ENCODE measurements at places on chromosomes 13 and 19.

DNA sequence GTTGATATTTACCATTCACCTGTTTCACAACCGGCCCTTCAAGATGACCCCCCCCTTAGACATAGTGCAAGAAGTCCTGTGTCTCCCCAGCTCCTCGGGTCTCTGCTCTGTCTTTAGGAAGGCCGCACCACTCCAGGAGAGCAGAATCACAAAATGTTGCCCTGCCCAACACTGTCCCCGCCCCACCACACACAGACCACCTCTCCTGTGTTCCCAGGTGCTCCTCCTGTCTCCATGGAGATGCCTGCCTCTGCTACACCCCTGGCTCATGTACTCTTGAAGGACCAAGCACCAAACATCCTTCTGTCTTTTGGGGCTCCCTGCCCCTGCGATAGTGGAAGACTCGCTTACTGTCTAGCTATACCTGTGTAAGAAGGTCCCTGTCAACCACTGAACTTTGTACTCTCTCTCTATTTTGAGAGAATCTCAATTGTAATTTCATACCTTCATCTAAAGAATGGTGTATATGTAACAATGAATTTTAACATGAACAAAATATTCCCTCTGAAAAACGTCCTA lies 9.6 kb upstream of the TNFRSF19 start:
- DNase-seq, result no peak

GRCh38 chr19:23558541-23558940 lies 128.5 kb downstream of the ZNF675 start:
- no peak for DNase-seq

DNA sequence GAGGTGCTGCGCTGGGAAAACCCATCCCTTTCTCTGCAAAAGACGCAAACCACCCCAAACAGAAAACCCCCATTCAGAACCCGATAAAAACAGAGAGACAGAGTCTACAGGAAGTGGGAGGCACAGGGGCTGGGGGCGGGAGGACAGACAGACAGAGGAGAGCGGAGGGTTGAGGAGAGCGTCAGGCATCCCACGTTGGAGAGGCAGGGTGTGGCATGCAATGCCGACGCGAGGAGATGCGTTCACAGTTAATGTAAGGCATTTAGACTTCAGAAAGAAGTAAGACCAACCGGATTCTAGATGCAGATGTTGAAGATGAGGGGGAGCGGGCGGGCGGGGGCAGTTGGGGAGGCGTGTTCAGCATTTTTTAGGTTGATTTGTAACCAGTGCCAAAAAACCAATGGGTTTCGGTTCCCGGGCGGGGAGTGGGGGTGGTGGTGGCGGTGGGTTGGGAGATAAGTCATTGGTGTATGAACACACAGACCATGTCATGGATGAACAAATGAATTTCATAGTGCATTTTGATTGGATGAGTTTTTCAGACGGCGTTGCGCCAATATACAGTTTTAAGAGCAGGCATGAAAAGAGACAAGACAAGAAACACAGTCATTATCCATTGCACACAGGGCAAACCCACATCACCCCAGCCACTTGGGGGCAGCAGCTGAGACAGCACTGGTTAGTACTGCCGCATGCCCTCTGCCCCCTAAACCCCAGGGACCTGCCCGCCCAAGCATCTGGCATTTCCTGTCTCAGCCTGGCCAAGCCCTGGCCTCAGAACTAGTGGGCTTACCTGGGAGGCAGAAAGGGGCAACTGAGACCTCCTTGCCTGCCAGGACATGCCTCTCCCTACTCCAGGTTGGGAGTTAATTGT lies 91.3 kb downstream of the IER2 start:
- DNase-seq, result no peak

DNA sequence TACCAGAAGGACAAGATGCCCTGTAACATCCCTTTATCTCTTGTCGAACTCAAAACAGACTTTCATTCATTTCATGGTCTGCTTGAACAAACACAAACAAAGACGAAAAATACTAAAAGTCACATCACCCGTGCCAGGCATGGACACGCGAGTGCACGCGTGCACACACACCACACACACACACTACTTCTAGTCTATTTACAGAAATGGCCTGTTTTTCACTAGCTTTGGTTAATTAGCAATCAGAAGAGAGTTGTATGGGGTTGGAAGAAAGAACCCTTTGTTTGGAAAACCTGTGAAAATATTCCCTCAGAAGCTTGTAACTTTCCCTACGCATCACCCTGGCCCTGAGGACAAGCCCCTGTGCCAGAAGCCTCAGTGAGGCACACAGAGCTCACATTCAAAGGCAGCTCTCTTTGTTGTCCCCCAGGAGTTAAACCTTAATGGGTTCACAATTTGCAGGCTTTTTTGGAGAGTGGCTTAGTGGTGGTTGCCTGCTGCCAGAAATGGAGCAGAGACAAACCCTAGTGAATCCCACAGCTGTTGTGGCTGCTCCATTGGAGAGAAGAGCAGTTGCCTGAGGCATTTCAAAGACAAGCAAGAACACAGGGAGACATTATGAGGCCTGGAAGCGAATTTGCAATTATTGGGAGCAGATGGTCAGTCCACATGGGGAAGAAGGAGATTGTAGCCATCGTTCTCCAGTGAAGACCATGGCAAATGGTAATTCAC lies 55.9 kb downstream of the STARD13 start:
- no peak for DNase-seq

DNA sequence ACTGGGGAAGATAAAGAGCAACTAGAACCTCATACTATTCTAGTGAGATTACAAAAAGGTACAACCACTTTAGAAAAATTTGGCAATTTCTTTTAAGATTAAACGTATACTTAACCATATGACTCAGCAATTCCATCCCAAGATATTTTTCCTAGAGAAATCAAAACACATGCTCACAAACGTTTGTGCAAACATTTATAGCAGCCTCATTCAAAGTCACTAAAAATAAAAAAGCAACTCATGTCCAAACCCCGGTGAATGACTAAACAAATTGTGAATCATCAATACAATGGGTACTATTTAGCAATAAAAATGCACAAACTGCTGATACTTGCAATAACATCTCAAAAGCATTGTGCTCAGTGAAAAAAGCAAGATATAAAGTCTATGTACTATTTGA lies 121.5 kb downstream of the FRY start:
- no peak for DNase-seq

- DNase-seq, result no peak
Observed at GRCh38 chr13:74229242-74229641, 95.0 kb upstream of the KLF12 start.

GRCh38 chr13:45626731-45627374 lies 11.3 kb upstream of the ERICH6B start:
- DNase-seq, result no peak

GRCh38 chr13:37775871-37776270 lies 93.7 kb downstream of the TRPC4 start:
- no peak for DNase-seq

- DNase-seq, result no peak
Observed at GRCh38 chr13:40394304-40394985, 272.0 kb downstream of the FOXO1 start.

- DNase-seq, result no peak
Observed at GRCh38 chr19:33904681-33905080, 108.0 kb downstream of the KCTD15 start.

DNA sequence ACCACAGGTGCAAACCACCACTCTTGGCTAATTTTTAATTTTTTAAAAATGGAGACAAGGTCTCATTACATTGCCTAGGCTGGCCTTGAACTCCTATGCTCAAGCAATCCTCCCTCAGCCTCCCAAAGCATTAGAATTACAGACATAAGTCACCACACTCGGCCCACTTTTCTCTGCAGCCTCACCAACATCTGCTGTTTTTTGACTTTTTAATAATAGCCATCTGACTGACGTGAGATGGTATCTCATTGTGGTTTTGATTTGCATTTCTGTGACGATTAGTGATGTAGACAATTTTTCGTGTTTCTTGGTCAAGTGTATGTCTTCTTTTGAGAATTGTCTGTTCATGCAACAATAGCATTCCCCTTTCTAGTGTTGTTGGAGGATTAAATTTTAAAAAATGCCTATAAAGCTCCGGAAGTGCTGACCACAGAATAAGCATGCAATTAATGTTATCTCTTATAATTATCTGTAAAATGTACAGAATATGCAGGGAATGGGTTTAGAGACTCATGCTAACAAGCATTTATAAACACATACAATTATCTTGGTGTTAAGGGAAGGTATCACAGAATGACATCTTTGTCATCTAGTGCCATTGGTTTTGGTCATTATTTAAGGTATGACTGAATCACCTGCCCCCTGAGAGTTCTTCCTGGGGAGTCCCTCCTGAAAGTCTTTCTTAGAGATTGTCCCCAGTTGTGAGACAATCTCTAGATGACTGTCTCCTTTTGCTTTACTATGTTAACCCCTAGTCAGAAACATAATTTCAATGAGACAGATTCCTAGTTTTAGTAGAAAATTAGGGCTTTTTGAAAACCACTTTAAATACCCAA lies 118.5 kb upstream of the SERTM1 start:
- no peak for DNase-seq

- DNase-seq, result no peak
Observed at GRCh38 chr13:28533125-28533436, 38.2 kb upstream of the FLT1 start.

GRCh38 chr19:56309511-56310185 lies 5.0 kb downstream of the ZSCAN5A start:
- DNase-seq, result no peak

DNA sequence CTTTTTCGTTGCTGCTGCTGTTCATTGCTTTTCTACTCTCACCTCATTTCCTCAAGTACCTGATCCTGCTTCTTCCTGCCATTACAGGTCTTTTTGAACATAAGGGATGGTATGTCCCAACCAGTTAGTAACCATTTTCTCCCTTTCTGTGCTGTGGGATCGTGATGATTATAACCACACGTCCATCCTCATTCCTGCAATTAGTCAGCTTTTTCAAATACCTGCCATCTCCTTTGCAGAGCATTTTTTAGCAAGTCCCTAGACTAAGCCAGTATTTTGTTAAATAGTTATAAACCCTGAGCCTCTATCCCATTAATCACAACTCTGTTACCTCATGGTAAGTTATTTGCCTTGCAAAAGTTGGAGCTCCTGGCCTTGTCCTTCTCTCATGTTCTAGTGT lies 109.2 kb downstream of the FNDC3A start:
- no peak for DNase-seq

DNA sequence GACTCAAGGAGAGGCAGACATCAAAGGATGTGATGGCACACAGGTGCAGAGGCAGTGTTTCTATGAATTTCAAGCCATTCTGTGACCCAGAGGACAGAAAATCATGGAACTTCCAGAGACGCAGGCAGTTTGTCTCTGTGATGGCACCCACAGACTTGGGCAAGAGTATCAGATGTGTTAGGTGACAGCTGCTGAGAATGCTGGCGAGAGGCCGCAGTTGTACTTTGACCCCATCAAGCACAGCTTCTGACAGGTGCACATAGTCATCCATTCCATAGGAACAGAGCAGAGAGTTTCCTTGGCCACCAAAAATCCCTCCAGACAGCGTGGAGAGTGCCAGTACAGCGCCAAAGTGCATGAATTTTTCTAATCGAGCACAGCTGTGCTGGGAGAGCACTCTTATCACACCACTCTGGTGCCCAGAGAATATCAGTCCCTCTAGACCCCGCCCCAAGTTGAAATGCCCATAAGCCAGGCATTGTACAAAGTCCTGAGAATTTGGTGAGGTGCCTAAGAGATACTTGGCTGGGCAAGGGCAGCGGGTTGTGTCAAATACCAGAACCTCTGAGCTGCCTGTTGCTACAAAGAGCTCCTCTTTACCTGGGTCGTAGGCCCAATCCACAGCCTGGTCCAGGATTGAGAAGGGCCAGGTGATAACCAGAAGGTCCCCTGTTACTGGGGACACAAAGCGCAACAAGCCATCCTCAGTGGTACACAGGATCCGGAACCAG lies 12.4 kb downstream of the WDR87 start:
- no peak for DNase-seq

GRCh38 chr13:23921451-23921888 lies 24.2 kb upstream of the C1QTNF9B start:
- DNase-seq, result no peak

GRCh38 chr13:37192956-37193355 lies 87.5 kb upstream of the CSNK1A1L start:
- DNase-seq, result no peak

- DNase-seq, result no peak
Observed at GRCh38 chr19:14516746-14517438, 1.3 kb downstream of the DNAJB1 start.

- DNase-seq, result no peak
Observed at GRCh38 chr19:29663861-29664752, 1.2 kb upstream of the PLEKHF1 start.

DNA sequence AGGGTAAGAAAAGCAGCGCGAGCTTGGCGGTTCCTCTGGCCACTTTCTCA lies at the start of gene DMRTC2:
TSS of gene DMRTC2 (plus strand) at position 42 of the 50 bp plus-strand sequence. CDS start 2,387 bp downstream, outside the sequence.
- DNase-seq, result no peak

GRCh38 chr13:93859716-93860115 lies 619.8 kb downstream of the DCT start:
- no peak for DNase-seq

DNA sequence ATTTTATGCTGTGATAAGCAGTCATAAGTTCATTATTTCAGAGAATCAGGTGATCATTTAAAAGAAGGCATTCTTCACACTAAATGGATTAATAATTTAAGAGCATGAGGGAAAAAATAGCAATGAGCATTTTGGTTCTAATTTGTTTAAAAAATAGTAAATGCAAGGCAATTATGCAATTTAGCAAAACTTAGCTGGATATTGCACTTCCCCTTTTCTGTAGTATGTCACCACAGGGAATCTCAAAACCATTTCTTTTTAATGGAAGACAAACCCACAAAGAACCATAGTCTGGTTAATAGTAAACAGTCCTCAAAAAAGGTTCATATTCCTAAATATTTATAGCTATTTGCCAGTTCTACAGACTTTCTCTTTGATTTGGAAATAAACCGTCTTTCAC lies 30.2 kb downstream of the COG6 start:
- no peak for DNase-seq

DNA sequence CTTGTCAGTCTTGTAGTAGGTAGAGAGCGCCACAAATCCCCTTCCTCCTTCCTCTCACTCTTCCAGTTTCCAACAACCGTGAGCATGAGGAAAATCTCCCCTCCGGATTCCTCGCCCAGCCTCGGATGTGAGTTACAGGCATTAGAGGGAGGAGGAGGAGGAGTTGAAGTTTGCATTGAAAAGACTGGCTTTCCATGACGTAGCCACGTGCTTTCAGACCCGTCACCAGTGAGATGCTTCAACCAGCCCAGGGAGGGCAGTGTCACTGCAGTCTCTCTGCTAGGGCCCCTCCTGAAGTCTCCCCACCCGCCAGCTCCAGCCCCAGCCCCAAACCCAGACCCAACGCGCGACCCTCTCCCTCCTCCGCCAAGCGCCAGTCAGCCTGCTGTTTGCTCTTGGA lies 442 bp upstream of the FGF14 start:
- DNase-seq, result no peak

- no peak for DNase-seq
Observed at GRCh38 chr19:32219881-32220472, 125.4 kb upstream of the ZNF507 start.

GRCh38 chr13:102399791-102400674 lies 1.8 kb downstream of the FGF14 start:
- DNase-seq, result no peak

DNA sequence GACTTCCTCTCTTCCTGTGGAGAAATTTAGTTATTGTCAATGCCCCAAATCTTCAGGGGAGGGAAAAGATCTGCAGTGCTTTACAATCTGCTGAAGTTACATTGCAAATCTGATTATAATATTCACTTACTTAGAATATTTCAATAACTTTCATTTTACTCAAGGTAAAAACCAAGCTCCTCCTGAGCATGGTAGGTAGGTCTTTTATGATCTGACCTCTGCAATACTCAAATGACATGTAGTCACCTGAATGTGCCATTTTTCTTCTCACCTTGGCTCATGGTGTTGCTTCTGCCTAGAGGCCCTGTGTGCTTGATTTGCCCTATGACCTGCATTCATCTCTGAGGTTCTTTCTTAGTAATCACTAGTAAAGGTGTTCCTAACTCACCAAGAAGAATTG lies 331.4 kb downstream of the HS6ST3 start:
- DNase-seq, result no peak
